ENCODE measurements at places on chromosomes 7 and 10.

GRCh38 chr7:94476251-94476840 lies 33.3 kb upstream of the CASD1 start:
- no peak for DNase-seq

- DNase-seq = no peak
Observed at GRCh38 chr10:127850944-127851343, 41.8 kb downstream of the CLRN3 start.

- no peak for DNase-seq
Observed at GRCh38 chr7:22124941-22125340, 179.2 kb upstream of the CDCA7L start.

GRCh38 chr10:29124864-29125263 lies 164.0 kb upstream of the LYZL1 start:
- no peak for DNase-seq

- DNase-seq = no peak
Observed at GRCh38 chr10:101967713-101968112, 88.3 kb downstream of the ARMH3 start.

- DNase-seq = peak; percentile 60
Observed at GRCh38 chr7:50781381-50782293, 1.1 kb downstream of the GRB10 start.

DNA sequence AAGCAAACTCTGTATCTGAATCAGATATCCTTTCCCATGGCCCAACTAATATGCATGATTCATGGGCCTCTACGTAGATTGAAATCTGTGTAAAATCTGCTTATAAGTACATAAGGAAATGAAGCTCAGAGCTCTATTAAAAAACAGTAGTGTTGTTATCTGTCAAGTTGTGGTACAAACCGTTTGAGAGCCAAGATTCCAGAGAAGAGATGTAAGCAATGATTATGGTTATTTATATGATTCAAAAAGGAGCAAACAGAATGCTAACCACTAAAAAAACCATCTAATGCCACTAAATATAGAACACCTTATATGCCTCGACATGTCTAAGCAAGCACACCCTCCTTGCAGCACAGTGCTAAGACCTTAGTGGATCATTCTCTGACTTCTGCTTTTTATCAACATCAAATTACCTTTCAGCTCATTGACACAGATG lies 26.6 kb downstream of the RPP38 start:
- DNase-seq = no peak

Measured in neural progenitor cell (in vitro differentiated cells).